ENCODE measurements at places on chromosomes 7 and 10.
A peak's percentile ranks its signal among the peaks of the same experiment; 100 is the strongest.

DNA sequence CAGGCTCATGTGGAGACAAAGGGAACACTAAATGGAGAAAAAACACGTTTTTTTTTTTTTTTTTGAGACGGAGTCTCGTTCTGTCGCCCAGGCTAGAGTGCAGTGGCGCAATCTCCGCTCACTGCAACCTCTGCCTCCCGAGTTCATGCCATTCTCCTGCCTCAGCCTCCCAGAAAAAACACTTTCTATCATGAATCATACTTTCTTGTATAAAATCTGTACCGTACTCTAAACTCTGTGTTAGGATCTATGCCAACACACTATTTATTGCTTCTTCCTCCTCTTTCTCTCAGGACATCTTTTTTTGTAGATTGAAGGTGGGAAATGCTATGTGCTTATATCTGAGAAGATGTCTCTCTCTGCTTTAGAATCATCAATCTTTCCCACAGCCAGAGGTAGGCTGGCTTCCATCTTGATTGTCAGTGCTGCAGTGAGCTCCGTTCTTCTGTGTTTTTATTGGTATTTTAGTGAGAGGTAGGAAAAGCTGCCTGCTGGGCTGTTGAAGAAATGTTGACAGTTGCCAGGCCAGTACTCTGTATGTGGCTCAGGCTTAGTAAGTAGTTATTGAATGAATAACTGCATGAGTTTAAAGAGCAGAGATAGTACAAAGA, 101.1 kb downstream of the GPR85 start:
- no peak for DNase-seq

DNA sequence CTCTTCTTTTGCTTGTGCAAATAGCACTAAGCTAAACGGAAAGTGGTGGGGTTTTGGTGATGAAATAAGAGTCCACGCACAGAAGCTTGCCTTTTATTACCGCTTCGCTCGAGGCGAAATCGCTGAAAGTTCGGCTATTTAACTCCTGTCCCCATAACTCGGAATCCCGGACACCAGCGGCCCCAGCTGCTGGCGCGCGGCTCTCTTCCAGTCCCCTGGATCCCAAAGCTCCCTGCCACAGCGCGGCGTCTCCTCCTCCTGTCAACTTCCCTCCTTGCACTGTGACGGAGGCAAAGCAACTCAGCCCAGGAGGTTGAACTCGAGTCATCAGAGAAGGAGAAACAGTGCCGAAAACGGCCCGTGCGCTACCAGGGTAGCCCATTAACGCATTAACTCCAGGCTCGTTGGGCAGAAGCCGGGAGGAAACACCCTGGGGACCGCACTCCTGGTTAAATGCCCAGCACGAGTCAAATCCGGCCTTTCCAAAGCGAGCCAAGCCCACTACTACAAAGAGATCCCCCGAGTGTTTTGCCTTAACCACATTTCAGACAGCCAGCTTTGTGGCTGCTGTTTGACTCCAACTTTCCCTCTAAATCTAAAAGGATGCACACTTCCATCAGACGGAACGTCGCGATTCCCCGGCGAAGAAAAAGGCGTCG, 1.3 kb downstream of the SEMA3D start:
- no peak for DNase-seq

- no peak for DNase-seq
Observed at GRCh38 chr10:44344727-44345126, 40.2 kb downstream of the CXCL12 start.

DNA sequence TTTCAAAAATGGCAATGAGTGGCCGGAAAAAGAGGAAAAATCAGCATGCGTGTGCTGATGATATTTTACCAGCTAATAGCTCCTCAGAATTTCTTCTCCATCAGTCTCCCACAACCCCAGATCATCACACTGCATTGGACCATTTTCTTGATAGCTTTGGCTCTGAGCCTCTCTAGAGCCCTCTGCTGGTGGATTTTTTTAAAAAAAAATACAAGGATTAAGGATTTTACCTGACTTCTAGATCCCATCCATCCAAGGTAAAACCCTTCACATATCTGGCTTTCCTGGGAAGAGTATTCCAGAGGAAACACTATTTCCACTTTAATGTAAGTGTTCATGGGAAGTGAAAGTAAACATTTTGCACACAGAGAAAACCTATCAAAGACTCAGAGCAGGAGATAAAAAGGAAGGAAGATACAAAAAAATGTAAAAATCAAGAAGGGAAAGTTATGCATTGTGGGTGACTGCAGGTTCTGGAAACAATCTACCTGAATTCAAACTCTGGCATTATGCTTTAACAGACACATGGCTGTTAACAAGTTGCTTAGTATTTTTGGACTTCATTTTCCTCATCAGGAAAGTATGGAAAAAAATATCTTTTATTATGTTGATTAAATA, 380.9 kb downstream of the LRRTM3 start:
- DNase-seq, result no peak

DNA sequence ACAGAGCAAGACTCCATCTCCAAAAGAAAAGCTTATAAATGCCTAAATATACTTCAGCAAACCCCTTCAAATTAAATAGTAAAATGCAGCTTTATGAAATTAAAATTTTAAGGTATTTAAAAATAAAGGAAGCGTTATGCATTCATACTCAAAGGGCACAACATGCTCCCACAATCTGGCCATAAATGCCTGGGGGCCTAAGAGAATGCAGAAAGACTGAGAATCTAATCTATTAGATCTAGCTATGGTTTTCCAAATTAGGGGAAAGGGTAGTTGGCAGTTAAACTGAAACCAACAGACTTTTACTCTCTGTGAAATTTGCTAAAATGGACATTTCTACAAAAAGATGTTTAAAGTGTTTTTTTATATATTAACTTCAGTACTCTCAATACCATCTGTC, 40.6 kb downstream of the SORBS1 start:
- no peak for DNase-seq

DNA sequence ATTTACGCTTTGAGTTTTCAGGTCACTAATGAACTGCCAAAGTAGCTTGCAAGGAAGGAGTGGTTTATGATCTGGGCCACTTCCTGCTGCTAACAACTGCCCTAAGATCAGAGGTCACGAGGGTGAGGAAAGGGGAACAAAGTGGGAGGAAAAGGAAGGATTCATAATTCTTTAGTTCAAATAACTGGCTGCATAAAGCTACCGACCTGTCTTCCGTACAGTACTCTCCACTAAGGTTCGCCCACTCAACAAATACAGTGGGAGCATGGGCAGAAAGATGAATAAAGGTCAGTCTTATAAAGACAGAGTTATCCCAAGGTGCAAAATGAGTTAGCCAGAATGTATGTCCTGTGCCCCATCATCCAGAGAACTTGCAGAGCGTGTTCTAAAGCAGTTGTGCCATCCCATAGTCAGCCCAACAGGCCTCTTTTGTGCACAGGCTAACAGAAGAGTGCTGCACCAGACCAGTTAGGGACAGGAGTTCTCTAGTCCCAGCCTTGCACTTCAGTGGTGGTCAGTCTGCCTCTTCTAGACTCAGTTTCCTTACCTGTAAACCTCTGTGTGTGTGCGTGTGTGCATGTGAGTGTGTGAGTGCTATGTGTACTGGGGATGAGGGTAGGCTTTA, 65.9 kb downstream of the CREB3L2 start:
- DNase-seq, result no peak

GRCh38 chr7:90512821-90513254, 43.4 kb downstream of the PTTG1IP2 start:
- DNase-seq, result no peak

GRCh38 chr7:102094316-102094650, 192.4 kb upstream of the SH2B2 start:
- no peak for DNase-seq

- no peak for DNase-seq
Observed at GRCh38 chr10:34449836-34450235, 365.3 kb downstream of the PARD3 start.

GRCh38 chr10:132882069-132882951, 60.1 kb downstream of the CFAP46 start:
- DNase-seq, result no peak

DNA sequence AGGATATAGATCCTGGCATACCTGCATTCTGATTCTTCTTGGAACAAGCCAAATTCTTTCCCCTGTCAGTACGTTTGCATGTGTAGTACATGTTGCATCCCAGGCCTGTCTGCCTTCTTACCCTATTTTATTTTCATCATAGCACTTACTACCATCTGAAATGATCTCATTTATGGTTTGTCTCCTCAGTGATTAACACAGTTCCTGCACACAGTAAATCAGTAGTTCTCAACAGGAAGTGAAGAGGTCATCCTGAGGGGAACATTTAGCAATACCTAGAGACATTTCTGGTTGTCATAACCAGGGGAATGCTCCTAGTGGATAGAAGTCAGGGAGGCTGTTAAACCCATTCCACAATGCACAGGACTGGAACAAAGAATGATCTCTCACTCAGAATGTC, 38.2 kb upstream of the SLC26A4 start:
- no peak for DNase-seq

DNA sequence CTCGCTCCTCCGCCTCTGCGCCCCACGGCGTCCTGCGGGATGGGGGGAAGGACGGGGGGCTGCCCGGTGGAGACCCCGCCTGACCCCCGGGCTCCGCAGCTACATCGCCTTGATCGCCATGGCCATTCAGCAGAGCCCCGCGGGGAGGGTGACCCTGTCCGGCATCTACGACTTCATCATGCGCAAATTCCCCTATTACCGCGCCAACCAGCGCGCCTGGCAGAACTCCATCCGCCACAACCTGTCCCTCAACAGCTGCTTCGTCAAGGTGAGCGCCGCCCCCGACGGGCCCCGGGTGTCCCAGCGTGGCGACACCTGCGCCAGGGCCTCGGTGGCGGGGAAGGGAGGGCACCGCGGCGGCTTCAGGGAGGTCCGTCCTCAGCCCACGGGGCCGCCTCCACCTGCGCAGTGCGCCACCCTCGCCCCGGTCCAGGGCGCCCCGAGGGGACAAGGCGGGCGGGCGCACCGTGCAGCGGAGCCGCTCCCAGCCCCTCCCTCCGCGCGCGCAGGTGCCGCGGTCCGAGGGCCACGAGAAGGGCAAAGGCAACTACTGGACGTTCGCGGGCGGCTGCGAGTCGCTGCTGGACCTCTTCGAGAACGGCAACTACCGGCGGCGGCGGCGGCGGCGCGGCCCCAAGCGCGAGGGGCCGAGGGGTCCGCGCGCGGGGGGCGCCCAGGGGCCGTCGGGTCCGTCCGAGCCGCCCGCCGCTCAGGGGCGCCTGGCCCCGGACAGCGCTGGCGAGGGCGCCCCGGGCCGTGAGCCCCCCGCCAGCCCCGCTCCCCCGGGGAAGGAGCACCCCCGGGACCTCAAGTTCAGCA, 793 bp downstream of the FOXL3 start:
- no peak for DNase-seq

DNA sequence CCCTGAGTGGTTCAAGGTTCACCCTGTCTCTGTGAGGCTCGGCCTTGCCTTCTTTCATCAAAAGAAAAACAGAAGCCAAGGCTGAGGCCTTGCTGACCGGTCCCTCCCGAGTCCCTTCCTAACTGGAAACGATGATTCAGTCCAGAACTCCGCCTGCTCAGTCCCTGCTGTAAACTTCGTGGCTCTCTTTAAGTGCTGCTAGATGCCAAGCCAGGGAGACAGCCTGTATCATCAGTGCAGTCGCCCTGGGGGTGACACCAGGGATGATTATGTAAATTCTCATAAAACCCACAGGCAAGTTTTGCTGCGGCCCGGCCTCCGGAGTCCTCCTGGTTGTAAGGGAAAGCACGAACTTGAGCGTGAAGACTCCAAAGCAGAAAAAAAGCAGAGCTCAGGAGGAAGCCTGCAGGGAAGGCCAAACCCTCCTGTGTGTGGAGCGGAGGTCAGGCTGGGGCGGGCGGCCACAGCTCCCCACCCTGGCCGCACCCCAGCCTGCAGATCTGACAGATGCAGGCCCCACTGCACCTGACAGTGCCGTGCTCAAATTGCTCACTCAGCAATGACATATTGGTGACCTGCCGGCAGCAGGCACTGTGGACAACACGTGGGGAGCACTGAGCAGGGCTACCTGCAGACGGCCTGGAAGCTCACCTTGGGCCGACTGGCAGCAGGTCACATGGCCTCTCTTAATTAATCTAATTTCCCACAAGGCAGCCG, 123.4 kb downstream of the DYNC2I1 start:
- DNase-seq, result no peak

- no peak for DNase-seq
Observed at GRCh38 chr10:36224431-36224985, 582.4 kb upstream of the FZD8 start.

- DNase-seq, result peak; percentile 4
Observed at GRCh38 chr10:128463991-128464760, 338.0 kb upstream of the MKI67 start.

DNA sequence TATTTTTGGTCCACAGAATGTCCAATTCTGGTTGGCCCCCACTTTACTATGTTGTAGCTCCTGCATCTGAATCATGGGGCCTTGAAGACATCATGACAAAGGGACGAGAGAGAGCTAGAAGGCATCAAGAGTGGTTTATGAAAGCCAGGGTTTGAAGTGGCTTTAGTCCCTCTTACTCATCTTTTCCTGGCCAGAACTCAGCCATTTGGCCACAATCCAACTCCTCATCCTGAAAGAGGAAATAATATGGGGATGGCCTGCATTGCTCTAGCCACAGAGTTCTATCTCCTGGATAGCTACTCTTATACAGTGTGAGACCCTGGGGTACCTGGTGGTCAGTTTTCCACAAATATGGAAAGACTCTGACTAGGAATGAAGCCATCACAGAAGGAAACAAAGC, 418.9 kb downstream of the XPNPEP1 start:
- DNase-seq, result no peak

- DNase-seq, result no peak
Observed at GRCh38 chr7:71808115-71808514, 604.0 kb downstream of the CALN1 start.

GRCh38 chr7:47326220-47326619, 255.7 kb downstream of the TNS3 start:
- no peak for DNase-seq

DNA sequence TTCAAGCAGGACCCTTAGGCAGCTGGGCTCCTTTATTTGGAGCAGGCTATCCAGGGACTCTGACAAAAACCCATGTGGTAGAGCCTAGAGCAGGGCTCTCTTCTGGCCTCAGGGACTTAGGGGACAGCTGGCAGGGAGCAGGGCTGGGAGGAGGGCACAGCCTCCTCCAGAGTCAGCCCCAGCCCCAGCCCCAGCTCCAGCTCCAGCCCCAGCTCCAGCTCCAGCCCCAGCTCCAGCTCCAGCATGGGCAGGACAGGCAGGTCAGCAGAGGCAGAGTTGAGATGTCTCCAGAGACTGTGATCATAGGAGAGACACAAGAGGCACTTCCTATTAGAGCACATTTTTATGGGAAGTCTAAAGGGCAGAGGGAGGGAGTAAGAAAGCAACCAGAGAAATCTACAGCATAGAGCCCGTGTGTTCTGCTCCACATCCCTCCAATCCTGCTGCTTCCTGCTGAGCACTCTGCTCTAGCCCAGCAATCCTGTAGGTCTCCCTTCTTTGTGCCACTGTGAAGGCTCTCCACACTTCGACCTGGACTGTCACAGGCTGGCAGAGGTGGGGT, 13.3 kb upstream of the C10orf53 start:
- no peak for DNase-seq

GRCh38 chr7:36600314-36600682, 124.0 kb downstream of the AOAH start:
- no peak for DNase-seq

GRCh38 chr10:62116896-62117295, 151.7 kb downstream of the RTKN2 start:
- DNase-seq, result no peak
